ENCODE measurements at places on chromosomes 5 and 9. TPM values are rescaled to one million over a fixed set of nuclear protein-coding genes. Genes with fewer than 3 reads are reported as not detected.

DNA sequence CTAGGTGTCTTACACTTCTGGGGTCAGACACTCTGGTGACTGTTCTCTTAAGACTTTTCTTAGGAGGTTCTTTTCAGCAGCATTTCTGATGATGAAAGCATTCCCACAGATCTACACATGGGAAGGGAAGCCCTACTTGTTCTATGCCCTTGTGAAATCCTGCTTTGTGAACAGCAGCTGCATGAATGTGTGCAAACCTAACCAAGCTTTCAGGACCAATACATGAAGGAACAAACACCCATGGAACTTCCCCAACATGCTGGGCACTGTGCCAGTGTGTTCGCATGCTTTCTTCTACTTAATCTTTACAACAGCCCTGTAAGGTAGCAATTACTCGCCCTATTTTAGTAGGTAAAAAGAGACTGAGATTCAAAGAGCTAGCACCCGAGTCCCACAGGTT lies 439.9 kb upstream of the KLF4 start:
- ATAC-seq: peak; percentile 65

DNA sequence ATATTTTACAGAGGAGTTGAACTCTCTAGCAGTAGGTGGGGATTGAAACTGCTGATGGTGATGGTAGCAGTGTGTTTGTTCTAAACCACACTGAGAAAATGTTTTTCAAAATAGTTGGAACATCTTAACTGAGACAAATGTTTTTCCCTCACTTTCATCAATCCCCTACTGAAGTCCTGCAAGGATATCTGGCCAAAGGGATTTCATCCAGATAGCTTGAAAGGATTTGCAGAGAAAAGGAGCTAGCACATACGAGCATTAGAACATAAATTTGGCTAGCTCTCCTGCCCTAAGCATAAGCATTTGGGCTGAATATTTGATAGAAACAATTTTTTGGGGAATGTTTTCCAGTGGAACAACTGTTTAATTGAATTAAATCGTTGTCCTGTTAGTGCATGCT lies 153.9 kb downstream of the CDH9 start:
- ATAC-seq: no peak

GRCh38 chr5:4513381-4513780 lies 626.7 kb upstream of the ADAMTS16 start:
- no peak for ATAC-seq

DNA sequence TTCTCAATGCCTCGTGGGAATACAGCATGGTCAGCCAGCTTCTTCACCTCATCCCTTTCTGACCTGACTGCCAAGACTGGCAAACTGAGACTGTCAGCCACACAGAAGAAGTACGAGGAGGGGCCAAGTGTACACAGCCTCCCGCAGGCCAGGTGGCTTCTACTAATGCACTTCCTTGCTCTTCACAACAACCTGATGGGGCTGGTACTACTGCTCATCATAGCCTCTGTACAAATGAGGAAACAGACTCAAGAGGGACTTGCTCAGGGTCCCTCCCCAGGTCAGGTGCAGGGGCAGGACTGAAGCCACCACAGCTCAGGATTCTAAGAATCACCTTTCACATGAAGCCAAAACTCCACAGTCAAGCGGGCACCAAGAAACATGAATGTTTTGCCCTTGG lies 21.3 kb downstream of the NIPAL4 start:
- no peak for ATAC-seq

DNA sequence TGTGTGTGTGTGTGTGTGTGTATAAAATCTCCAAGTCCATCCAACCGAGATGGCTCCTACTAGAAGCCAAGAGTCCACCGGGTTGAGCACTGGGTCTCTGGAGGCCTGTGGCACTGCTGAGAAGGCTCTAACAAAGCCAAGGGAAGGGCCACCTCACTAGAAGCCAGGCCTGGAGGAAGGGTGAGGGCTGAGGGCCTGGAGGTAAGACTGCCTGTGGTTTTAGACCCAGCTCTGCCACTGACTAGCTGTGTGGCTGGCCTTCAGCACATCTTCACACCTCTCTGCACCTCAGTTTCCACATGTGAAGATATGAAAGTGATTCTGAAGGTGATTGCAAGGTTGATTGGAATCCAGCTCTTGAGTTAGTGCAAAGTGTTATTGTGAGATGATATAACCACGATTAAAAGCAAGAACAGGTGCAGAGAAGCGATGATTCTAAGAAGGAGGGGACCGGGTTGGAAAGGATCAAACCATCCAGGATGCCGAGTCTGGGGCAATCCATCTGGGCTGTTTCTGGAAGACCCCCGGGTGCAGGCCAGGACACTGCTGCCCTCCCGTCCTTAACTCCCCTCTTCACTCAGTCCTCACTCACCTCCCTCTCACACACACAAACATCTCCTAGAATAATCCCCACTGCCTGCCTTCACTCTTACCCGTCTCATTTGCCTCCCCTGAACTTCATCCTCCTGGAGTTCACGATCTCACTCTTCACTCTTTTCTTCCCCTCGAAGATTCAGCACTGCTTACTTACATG lies 2.3 kb downstream of the IL4 start:
- no peak for ATAC-seq

DNA sequence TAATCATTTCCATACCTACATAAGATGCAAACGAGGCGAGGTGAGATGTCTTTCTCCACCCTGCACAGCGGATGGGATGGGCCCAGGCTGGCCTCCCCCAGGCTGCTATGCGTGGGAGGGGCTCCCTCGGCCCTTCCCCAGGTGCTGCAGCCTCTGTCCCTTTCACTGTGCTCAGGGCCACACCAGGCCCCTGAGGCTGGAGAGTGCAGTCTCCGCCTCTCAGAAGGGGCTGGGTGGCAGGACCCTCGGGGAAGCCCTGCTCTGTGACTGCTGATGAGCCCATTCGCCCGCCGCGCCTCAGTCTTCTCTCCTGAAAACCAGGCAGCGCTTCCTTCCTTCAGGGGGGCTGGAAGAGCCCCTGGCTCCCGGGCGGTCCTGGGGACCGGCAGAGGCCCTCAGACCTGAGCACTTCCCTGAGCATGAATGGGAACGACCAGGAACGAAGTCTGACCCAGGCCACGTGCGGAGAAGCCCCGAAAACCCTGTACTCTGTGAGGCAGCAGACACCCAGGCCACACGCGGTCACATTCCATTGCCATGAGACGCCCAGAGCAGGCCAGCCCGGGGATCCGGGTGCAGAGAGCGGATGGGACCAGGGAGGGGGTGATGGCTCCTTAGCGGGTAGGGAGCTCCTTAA lies 21.9 kb upstream of the NOTCH1 start:
- peak; percentile 80 for ATAC-seq

GRCh38 chr5:32044434-32044833 lies 129.7 kb downstream of the GOLPH3 start:
- no peak for ATAC-seq

DNA sequence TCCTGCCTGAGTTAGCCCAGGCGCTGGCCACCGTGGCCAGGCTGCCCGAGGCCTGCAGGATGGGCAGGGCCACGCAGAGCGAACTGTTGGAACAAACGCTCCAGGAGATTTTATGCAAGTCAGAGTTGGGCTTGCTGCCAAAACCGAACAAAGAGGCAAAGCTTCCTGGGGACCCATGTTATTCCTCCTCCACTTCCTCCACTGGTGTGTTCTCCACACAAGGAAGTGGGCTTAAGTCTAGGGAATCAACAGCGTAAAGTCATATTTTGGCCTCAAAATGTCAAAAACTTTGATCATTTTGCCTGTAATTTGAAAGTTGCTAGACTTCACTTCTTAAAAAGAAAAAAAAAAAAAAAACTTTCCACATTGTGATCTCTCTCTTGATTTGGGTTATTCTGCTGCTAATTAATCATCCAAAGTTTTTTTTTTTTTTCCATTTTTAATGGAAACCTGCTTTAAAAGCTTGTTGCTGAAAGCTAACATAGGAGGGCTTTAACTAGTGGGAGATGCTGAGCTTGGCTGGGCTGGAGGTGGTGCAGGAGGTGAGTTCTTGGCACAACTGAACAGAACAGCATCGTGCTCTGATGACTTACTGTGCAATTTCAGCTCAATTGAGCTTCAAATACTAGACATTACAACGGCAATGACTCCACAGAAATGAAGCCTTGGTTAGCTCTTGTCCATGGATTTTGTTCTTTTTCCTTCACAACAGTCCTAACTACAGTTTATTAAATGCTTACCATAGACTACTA lies 73.0 kb downstream of the PTPDC1 start:
- peak; percentile 80 for ATAC-seq

GRCh38 chr9:134305533-134305932 lies 20.7 kb upstream of the RXRA start:
- ATAC-seq: no peak

GRCh38 chr5:94969174-94969573 lies 315.7 kb downstream of the MCTP1 start:
- ATAC-seq: no peak

GRCh38 chr5:2169850-2170760 lies 287.4 kb upstream of the IRX4 start:
- no peak for ATAC-seq

- no peak for ATAC-seq
These were observed 28.7 kb downstream of the ANXA1 start for GRCh38 chr9:73180403-73180802.

The HCN1 gene
- 1.3 TPM for total RNA-seq

The ATP6V1G1 gene
- total RNA-seq: 105 TPM

The FSTL4 gene
- 0.27 TPM for total RNA-seq

The KCNV2 gene
- total RNA-seq: not detected

The ZDHHC11 gene
- 3.2 TPM for total RNA-seq

The EQTN gene
- not detected for total RNA-seq

Data from gastroesophageal sphincter (tissue), 4 donors.